ENCODE measurements at places on chromosomes 6 and 20. TPM values are rescaled to one million over a fixed set of nuclear protein-coding genes. Genes with fewer than 3 reads are reported as not detected.
A peak's percentile ranks its signal among the peaks of the same experiment; 100 is the strongest.

SCUBE3 gene
- total RNA-seq, result not detected

DNA sequence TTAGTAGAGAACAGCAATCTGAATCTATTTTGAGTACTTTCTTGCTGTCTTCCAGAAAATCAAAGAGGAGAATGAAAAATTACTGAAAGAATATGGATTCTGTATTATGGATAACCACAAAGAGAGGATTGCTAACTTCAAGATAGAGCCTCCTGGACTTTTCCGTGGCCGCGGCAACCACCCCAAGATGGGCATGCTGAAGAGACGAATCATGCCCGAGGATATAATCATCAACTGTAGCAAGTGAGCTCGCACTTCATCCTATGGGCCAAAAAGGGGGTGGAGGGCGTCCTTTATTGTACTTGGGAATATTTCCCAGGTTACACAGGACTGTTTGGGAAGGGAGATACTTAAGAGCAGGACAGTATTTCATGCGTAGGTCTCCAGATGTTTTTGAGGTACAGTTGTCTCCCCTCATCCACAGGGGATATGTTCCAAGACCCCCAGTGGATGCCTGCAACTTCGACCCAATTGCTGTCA, 37.3 kb upstream of the PLCG1 start:
- DNase-seq, result no peak

DNA sequence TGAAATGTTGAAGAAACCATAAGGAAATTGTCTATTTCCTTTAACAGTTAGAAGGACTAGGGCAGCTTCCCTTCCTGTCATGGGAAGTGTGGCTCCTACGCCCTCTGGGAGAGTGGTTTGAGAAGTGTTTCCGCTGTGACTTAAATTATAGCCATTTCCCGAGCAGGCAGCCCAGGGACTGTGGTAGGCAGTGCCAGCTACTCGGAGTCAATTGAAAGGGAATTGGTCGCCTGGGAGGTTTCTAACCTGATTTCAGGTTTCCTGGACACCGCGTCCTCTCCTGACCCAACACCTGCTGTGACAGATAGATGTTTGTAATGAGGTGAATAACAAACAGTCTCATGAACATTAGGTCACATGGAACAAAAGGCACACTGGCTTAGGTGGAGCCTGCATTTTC, 256.1 kb upstream of the PLCB4 start:
- no peak for DNase-seq

GRCh38 chr6:157464653-157465535, 83.9 kb downstream of the ZDHHC14 start:
- DNase-seq, result no peak

- no peak for DNase-seq
Observed at GRCh38 chr6:147161974-147162495, 42.2 kb upstream of the STXBP5 start.

DNA sequence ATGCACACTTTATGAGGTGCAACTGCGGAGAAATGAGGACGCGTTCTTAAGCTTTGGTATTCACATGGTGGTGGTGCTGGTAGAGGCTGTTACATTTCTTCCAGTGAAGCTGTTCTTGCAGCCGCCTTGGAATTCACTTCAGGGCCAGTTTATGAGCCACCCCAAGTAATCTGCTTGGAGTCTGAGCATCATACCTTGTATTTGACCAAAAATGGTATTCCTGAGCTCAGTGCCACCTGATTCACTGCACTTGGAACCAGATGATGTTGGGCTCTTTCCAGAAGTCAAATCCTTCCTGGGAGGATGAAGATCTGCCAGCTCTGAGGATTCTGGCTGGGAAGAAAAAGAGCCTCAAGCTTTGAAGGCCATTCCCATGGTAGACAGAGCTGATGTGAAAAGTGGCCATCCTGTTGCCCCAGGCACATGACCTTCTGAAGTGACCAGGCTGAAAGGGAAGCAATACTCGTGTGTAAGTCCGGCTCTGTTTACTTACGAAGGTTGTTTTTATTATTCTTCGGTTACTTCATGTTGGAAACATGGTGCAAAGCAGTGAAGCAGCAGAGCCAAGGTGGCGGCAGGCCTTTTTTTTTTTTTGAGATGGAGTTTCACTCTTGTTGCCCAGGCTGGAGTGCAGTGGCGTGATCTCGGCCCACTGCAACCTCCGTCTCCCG, 7.7 kb downstream of the MANBAL start:
- no peak for DNase-seq

DNA sequence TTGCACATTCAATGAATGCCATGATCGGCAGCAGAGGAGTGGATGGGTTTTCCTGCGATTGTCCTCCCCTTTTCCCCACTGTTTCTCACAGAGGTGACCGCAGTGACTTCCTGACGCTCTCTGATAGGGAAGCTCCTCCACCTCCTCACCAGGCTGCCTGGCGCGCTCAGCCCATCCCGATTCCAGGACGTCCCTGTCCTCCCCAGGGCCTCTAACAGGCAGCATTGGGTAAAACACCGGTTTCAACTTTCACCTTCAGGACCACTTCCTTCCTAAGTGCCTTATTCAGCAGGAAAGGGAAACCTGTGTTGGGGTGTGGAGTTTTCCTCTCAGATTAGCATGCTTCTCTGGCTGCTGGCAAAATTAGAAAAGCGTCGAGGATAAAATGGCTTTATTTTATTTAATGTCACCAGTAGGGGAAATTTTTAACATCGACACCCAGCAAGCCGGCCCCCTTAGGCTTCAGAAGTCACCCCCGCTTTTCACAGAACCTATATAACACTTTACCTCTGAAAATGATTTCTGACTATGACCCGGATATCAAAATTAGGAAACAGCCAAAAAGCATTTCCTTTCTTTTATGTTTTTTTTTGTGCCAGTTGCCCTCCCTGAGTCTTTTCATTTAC, 570.4 kb upstream of the GJE1 start:
- DNase-seq, result no peak

DNA sequence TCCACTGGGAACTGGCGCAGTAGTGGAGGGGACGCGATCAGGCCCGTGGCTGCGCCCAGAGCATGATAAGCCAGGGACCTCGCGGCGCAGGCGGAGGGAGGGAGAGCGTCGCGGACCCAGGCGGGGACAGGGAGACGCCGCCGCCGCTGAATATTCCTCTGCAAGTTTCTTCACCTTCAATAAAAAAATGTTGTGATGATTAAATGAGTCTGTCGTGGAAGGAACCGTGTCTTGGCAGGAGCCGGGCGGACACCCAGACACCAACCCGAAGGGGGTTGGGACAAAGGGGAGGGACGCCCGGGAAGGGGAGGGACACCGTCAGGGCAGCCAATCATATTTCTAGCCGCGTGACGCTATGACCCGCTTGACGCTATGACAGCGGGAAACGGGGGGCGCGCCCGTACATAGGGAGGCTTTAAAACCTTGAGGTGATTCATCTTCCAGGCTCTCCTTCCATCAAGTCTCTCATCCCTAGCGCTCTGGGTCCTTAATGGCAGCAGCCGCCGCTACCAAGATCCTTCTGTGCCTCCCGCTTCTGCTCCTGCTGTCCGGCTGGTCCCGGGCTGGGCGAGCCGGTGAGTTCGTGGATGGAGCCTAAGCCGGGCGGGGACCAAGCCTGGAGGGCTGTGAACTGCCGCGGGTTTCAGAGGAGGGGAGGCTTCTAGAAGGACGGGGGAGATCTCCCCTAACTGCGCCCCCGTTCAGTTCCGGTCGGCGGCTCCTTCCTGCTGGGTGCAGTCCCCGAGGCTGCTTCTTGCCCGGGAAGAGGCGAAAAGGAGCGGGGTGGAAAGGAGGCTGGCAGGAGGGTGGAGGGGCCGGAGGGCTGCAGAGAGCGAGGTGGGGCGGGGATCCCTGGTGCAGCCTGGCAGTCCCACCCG, at the start of gene ULBP2:
Gene ULBP2 (plus strand): TSS at position 432 of the 878 bp plus-strand sequence. CDS start 59 bp downstream, at position 491.
- DNase-seq, result peak; percentile 83

POM121L2 gene
- total RNA-seq, result not detected

PRICKLE4 gene
- 1.2 TPM for total RNA-seq

PBOV1 gene
- not detected for total RNA-seq

C6orf58 gene
- not detected for total RNA-seq

Measured in OCI-LY7 (cell line).